ENCODE measurements at places on chromosomes 11 and 22.

- H3K4me1 ChIP-seq, result no peaks in the 10 kb centered on the region
- H3K4me3 ChIP-seq, result no peak overlapping the region
- no peaks in the 10 kb centered on the region for H3K36me3 ChIP-seq
- no peaks in the 10 kb centered on the region for H3K27me3 ChIP-seq
These were observed 609.9 kb downstream of the BUD13 start for GRCh38 chr11:116162886-116163230.

DNA sequence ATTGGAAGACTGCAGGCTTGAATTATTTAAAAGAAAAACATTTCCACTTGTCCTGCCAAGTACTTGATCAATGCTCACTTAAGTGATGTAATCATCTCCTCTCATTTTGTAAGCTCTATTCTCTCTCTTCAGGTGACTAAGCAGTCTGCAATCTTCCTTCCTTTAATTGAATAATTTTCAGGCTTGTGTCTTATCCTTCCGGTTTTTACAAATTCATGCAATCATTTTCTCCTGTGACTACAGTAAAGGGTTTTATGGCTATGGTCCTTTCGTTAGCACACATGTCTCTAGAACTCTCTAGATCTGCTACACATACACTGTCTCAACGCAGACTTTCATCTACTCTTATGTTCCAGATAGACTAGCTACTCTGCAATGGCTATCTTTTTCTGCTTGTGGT, 12.6 kb upstream of the UPB1 start:
- peak overlapping the region; percentile 61 for H3K27ac ChIP-seq
- H3K4me1 ChIP-seq, result peaks cover 35% of the 10 kb centered on the region
- H3K27me3 ChIP-seq, result no peaks in the 10 kb centered on the region
- H3K4me3 ChIP-seq, result no peak overlapping the region
- DNase-seq, result no peak

DNA sequence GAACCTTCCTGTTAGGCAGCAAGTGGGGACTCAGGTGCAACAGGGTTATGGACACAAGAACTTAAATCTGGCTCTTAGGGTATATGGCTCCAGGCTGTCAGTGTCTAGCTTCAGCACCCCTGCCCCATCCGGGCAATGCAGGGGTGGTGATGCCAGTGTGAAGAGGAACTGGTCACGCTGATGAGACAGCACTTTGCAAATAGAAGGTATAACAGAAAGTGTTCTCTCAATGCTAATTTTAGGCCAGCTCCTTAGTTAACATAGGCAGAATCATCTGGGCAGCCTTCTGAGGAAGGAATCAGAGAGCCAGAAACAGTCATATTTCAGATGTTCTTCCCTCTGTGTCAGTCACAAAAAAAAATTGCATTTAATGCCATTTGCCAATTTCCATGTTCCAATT, 41.2 kb downstream of the SYT9 start:
- no peaks in the 10 kb centered on the region for H3K4me1 ChIP-seq
- H3K27me3 ChIP-seq, result no peaks in the 10 kb centered on the region
- no peak overlapping the region for H3K27ac ChIP-seq
- no peak overlapping the region for H3K4me3 ChIP-seq
- no peak for DNase-seq

DNA sequence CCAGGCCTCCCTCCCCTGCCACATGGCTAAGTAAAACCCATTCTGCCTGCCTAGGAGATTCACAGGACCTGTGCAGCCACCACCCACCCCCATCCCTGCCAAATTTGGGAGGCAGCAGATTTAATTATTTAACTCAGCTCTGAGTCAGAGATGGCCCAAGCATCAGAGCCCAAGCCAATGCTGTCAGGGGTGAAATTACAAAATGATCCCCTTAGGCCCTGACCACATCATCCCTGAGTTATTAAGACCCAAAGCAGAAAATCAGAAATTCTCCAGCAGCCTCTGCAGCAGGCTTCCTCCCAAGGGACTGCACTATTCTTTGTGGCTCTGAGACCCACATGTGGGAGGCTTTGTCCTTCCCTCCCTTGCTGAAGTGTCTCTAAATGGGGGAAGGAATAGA, 52.8 kb upstream of the RRAS2 start:
- no peaks in the 10 kb centered on the region for H3K27me3 ChIP-seq
- peak overlapping the region; percentile 48 for H3K27ac ChIP-seq
- no peaks in the 10 kb centered on the region for H3K36me3 ChIP-seq
- peak; percentile 74 for DNase-seq
- H3K4me3 ChIP-seq, result no peak overlapping the region
- H3K4me1 ChIP-seq, result peaks cover 47% of the 10 kb centered on the region

- H3K27me3 ChIP-seq, result no peaks in the 10 kb centered on the region
- DNase-seq, result no peak
- no peak overlapping the region for H3K27ac ChIP-seq
- H3K4me1 ChIP-seq, result no peaks in the 10 kb centered on the region
These were observed 47.1 kb downstream of the ZNRF3 start for GRCh38 chr22:28930357-28931007.

DNA sequence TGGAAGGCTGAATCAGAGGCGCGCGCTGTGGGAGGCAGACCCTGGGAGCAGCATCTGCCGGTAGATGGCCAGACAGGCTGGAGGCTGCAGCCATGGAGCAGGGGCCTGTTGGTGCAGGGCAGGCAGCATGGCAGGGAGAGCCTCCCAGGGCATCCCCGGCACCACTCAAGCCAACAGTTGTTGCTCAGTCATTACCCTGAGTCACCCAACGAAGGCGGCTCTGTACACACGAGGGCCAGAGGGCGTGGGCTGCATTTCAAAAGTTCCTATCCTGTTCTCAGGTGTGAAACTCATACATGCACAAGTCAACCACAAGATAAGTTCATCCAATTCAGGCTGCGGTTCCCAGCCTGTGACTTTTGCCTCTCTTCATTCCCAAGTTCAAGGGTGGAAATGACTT, 2.6 kb downstream of the ANO1 start:
- H3K27me3 ChIP-seq, result peaks cover 7% of the 10 kb centered on the region
- DNase-seq, result no peak
- peaks cover 8% of the 10 kb centered on the region for H3K4me1 ChIP-seq
- H3K4me3 ChIP-seq, result no peak overlapping the region

DNA sequence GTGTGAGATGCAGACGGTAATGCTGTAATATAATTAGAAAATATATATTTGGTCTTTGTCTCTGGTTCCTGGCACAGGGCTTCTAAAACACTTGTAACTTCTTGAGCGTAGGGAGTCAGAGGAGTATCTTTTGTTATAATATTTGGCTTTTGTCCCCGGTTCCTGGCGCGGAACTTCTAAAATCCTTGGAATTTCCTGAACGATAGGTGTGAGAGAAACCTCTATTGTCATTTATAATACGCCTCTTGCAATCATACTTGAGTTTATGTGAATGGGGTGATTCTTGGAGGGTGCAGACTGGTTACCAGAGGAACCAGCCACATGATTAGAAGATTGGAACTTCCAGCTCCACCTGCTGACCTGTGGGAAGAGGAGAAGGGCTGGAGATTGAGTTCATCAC, 54.1 kb upstream of the ZBED5 start:
- H3K36me3 ChIP-seq, result no peaks in the 10 kb centered on the region
- H3K4me3 ChIP-seq, result no peak overlapping the region
- no peak overlapping the region for H3K27ac ChIP-seq
- no peaks in the 10 kb centered on the region for H3K27me3 ChIP-seq
- peaks cover 11% of the 10 kb centered on the region for H3K4me1 ChIP-seq
- DNase-seq, result no peak

- H3K4me1 ChIP-seq, result no peaks in the 10 kb centered on the region
- DNase-seq, result no peak
- H3K27me3 ChIP-seq, result no peaks in the 10 kb centered on the region
These were observed 95.8 kb upstream of the CHORDC1 start for GRCh38 chr11:90318651-90319050.

Measured in RWPE2 (cell line).